MCF 10A (cell line): ENCODE measurements at places on chromosomes 3 and 15. TPM values are rescaled to one million over a fixed set of nuclear protein-coding genes. Genes with fewer than 3 reads are reported as not detected.

The SI gene
- not detected in 2 replicates for total RNA-seq

The TMEM39A gene
- 87.1 and 105 TPM in 2 replicates for total RNA-seq

The CCDC54 gene
- not detected in 2 replicates for total RNA-seq

DNA sequence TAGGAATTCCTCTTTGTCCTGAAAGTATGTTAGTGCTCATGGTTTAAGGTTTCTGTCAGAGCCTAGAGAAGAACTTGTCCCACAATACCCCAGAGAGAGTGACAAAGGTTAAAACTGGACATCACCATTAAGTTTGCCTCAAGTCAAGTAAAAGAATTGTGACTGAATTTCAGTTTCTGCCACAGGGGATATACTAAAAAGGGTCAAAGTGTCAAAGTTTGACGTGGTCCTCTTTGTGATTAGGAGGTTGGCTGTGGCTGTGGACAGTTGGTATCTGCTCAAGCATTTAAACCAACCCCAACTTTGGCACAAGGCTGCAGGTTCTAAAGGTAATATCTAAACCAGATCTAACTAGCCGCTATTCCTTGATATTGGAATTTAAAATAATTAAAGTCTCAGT, 26.1 kb downstream of the FMN1 start:
- H3K4me3 ChIP-seq, result no peak overlapping the region
- DNase-seq, result no peak
- no peak overlapping the region for H3K27ac ChIP-seq
- no peaks in the 10 kb centered on the region for H3K4me1 ChIP-seq
- no peaks in the 10 kb centered on the region for H3K36me3 ChIP-seq

GRCh38 chr3:101851072-101851770, 1.9 kb downstream of the NFKBIZ start:
- H3K4me3 ChIP-seq, result peak overlapping the region; percentile 94
- H3K4me1 ChIP-seq, result peaks cover 47% of the 10 kb centered on the region
- peak overlapping the region; percentile 99 for H3K27ac ChIP-seq

GRCh38 chr15:43189296-43189695, 4.1 kb downstream of the CCNDBP1 start:
- H3K27me3 ChIP-seq, result no peaks in the 10 kb centered on the region
- H3K36me3 ChIP-seq, result peaks cover 63% of the 10 kb centered on the region
- H3K27ac ChIP-seq, result no peak overlapping the region
- DNase-seq, result no peak
- H3K4me1 ChIP-seq, result peaks cover 6% of the 10 kb centered on the region
- H3K4me3 ChIP-seq, result no peak overlapping the region

GRCh38 chr15:39874890-39875549, 45.0 kb downstream of the GPR176 start:
- no peak overlapping the region for H3K4me3 ChIP-seq
- no peak overlapping the region for H3K27ac ChIP-seq
- H3K36me3 ChIP-seq, result no peaks in the 10 kb centered on the region
- no peaks in the 10 kb centered on the region for H3K27me3 ChIP-seq
- H3K4me1 ChIP-seq, result no peaks in the 10 kb centered on the region

- H3K4me1 ChIP-seq, result no peaks in the 10 kb centered on the region
- peaks cover 25% of the 10 kb centered on the region for H3K27me3 ChIP-seq
- peak; percentile 70 for DNase-seq
- no peaks in the 10 kb centered on the region for H3K36me3 ChIP-seq
These were observed 53.6 kb downstream of the RHCG start for GRCh38 chr15:89442671-89443307.
